ENCODE measurements at places on chromosomes 1 and 21.

GRCh38 chr1:178060789-178061556 lies 32.9 kb upstream of the RASAL2 start:
- DNase-seq: peak; percentile 80

DNA sequence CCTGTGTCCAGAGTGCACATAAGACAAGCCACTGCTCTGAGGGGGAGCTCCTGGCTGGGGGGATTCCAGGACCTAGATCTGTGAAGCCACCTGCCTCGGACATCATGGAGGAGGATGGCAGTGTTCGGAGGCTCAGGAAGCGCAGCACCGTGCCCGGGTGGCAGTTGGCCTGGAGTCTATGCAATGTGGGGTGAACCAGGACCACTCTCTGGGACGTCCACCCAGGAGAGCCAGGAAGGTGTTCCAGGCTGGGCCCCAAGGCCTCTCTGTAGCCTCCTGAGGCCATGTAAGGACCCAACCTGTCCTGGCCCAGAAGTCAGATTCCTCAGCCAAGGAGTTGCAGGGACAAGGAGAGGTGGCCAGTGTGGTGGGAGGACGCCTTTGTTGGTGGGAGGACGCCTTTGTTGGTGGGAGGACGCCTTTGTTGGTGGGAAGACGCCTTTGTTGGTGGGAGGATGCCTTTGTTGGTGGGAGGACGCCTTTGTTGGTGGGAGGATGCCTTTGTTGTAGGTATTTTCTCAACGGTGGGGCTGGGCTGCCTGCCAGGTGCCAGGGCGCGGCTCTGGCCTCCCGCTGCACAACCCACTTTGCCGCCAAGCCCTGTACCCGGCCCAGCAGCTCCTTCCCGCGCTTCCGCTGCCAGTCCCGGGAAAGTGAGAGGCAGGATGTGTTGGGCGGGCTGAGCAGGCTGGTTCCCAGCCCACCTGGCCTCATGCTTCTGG lies 30.6 kb upstream of the BMP8B start:
- DNase-seq: peak; percentile 15

GRCh38 chr1:216430744-216431143 lies 7.5 kb upstream of the USH2A start:
- DNase-seq: no peak

- DNase-seq: no peak
These were observed 448 bp upstream of the OBSCN start for GRCh38 chr1:228207381-228207810.

GRCh38 chr21:28256420-28256831 lies 736.3 kb downstream of the LTN1 start:
- no peak for DNase-seq

GRCh38 chr1:211472724-211473123 lies 19.2 kb downstream of the RD3 start:
- DNase-seq: peak; percentile 18

DNA sequence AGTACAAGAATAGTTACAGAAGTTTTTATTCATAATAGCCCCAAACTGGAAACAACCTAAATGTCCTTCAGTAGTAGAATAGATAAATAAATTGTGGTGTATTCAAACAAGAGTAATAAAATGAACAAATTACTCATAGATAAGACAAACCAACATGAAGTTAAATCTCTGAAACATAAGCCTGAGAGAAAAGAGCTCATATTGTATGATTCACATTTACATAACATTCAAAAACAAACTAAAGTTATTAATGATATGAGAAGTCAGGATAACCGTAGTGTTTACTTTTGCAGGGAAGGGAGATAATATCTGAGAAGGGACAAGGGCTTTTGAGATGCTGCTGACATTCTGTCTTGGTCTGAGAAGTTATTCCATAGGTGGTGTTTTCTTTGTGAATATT lies 13.5 kb downstream of the STPG1 start:
- DNase-seq: no peak

DNA sequence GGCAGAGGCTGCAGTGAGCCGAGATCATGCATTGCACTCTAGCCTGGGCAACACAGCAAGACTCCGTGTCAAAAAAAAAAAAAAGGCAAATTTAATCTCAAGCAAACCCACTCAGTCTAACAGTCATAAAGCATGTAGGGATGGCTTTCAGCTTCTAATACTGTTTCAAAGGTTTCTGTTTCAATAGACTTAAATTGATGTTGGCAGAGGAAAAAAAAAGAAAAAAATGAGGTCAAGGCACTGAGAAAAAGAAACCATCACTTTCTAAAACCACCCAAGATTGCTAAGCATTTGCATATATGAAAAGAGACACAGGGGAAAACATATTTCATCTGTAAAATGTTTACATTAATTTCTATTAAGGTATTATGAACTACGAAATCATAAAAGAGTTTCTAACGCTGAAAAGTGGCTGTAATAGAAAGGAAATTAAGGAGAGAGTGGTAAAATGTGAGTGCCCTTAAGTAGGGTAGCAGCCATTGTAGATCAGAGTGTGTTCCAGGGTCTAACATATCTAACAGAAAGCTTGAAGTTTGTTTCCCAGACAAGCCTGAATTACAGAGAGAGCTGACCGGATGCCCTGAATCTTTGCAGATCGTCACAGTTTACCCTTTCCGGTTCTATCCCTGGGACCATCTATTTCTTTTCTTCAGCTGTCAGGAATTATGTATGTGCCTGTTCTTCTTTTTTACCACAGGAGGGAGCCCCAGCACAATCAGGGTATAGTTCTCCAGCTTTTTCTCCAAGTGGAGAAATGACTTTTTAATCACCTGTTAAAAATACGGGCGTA lies 70.0 kb downstream of the PLD5 start:
- DNase-seq: peak; percentile 69

- no peak for DNase-seq
These were observed 17.5 kb upstream of the LAMTOR5 start for GRCh38 chr1:110424699-110425611.

GRCh38 chr21:15397258-15397657 lies 332.5 kb upstream of the NRIP1 start:
- DNase-seq: no peak

DNA sequence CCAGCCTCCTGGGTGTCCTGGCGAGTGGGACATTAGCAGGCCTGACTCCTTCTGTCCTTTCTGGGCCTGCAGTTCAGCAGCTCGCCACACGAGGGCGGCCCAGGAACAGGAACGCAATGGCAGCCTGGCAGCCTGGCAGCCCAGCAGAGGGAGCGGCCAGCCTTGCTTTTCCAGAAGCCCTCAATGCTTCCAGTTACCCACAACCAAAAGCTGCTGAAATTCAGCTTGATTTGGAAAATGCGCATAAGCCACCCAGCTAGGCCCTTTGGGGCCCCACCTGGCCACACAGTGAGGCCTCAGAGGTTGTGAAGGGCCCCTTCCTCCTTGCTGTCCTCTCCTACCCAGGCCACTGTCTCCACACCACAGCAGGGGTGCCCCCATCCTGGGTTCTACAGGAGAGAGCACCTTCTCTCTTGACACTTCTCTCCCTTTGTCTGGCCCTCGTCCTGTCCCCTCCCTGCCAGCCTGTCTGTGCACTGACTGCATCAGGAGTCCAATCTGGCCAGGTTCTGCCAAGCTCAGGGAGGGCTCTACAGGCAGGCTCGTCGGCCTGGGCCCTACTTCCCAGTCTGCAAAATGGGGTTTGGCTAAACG lies 103.4 kb upstream of the VAMP3 start:
- DNase-seq: peak; percentile 75

DNA sequence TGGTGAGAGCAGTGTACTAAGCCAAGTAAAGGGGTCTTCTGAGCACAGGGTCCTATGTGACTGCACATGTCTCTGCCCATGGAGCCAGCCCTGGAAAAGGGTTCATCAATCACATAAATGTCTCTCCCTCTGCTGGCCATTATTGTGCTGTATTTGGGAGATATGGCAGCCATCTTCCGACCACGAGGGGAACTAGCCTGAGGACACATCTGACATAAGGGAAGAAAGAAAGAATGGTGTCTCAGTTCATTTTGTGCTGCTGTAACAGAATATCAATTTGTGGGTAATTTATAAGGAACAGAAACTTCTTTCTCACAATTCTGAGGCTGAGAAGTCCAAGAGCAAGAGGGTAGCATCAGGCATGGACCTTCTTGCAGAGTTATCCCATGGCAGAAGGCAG lies 55.1 kb upstream of the GJA5 start:
- no peak for DNase-seq

DNA sequence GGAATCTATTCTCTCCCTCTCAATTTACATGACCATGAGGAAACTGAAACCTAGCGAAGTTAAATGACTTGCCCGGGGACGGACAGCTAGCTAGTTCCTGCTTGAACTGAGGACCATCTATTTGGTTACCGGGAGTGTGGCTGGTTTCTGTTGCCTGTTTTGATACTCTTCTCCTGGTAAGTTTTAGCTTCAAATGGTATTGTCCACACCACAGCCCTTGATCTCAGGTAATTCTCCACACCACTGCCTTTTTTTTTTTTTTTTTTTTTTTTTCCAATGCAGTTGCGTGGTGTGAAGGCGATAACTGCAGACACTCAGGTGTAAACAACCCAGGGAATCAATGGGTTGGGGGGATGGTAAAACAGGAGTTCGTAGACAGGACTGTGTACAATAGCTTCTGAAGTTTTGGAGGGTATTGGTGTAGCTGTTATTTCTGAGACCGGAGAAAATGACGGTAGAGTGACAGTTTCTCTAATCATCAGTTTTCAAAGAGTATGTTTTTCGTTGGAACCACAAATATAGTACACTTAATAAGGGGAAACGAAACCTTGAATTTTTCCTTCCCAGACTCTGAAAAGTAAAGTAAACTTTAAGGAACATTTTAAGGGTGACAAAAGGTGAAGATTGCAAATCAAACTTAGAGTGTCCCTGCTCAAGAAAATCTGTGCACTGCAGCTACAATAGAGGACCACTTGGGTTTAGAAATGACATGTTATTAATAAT lies 125.3 kb upstream of the CACYBP start:
- DNase-seq: no peak

All from HT1080 (cell line).